ENCODE measurements at places on chromosomes 5 and 9.

- peak; percentile 84 for DNase-seq
Measured at GRCh38 chr5:73447530-73448462, 781 bp downstream of the FOXD1 start.

GRCh38 chr5:7869474-7870136 lies 657 bp downstream of the MTRR start:
- DNase-seq, result no peak

GRCh38 chr5:52895075-52895474 lies 94.1 kb upstream of the ITGA2 start:
- DNase-seq, result no peak

DNA sequence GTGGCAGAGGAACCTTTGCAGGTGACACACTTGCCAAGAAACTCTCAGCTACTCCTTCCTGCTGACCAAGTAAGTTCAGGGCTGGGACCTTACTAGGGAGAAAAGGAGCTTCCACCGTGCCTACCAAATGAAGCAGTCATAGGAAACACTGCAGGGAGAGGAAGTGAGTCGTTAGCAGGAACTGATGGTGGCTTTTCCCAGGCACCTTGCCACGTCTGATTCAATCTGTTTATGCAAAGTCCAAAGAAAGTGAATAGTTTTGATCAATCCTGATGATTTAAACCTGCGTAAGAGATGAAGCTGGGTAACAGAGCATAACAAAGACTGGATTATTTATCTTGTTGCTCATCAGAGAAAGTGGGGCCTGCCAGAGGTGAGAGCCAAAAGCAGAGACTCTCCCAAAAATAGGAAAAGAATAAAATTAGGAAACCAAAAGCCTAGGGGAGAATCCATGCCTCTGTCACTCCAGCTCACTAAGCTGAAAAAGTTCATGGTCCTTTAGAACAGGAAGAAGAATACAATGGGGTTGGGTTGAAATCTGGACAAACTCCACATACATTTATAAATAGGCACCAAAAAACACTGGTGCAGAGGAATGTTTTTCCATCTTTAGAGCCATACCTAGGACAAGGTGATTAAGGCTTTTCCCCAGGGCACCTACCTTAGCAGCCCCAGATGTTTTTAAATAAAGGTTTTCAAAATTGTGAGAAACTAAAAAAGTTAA lies 9.3 kb upstream of the PFDN1 start:
- peak; percentile 97 for DNase-seq

- DNase-seq, result peak; percentile 45
Measured at GRCh38 chr5:7850395-7851239, at the start of gene CFAP90. Gene CFAP90 (minus strand): TSS chr5:7851133. CDS start chr5:7851021, 112 bp downstream.

DNA sequence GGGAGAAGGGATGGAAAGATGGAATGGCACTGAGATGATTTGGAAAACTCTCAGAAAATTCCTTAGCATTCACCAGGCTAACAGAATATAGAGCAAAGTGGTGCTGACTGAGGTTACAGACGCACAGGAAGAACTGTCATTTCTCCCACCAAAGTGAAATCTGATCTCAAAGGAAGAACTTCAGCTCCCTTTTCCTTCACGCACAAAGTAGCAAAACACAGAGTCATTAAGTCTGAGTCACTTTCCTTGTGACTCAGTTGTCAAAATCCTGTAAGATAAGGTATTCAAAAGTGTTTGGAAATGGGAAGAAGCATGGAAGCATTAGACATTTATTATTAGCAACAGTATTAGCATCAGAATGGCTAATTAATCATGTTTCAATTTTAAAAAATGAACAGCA lies 11.7 kb downstream of the MPDZ start:
- peak; percentile 93 for DNase-seq

GRCh38 chr5:66993448-66993847 lies 203.2 kb downstream of the CD180 start:
- DNase-seq, result no peak

- no peak for DNase-seq
Measured at GRCh38 chr9:113909421-113909820, 33.3 kb downstream of the ZNF618 start.

GRCh38 chr5:57445006-57445704 lies 37.5 kb downstream of the ACTBL2 start:
- DNase-seq, result no peak

DNA sequence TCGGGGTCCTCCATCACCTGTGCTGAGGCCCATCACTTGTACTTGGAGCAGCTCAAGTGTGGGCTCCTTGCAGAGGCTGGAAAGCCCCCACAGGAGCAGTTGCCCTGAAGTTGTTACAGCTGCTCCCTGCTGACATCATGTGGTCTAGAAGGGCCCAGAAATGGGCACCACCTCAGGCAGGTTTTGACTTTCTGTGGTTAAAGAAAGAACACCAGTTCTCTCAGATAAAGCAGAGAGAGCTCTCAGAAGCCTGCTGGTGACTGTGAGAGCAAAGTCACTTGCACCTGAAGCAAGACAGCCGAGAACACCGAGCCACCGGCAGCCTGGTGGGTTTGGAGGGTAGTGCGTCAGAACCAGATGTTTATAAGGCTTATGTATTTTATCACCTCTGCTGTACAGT lies 70.4 kb downstream of the MVB12B start:
- DNase-seq, result no peak

- no peak for DNase-seq
Measured at GRCh38 chr9:126123927-126124326, 202.7 kb upstream of the MVB12B start.

- DNase-seq, result no peak
Measured at GRCh38 chr5:57774439-57774838, 291.8 kb upstream of the ACTBL2 start.

GRCh38 chr5:40291338-40291737 lies 388.4 kb upstream of the PTGER4 start:
- DNase-seq, result peak; percentile 59

DNA sequence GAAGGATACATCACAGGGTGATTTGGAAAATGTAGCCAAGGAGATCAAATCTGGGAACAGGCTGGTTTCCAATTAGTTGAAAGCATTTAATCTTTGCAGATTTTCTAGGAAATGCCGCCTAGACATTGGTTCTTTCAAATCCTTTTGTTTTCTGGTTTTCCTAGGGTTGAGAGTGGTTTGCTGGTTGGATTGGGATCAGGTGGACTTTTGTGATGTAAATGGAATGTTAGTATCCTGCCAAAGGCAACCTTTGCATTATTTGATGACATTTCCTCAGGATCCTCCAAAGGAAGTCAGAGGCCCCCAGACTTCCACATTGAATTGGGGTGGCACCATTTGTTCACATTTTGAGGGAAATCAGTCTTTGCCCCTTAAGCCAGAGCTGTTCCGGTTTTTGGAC lies 245.5 kb upstream of the RPS23 start:
- DNase-seq, result no peak

- no peak for DNase-seq
Measured at GRCh38 chr9:124022201-124023121, 10.9 kb downstream of the LHX2 start.

DNA sequence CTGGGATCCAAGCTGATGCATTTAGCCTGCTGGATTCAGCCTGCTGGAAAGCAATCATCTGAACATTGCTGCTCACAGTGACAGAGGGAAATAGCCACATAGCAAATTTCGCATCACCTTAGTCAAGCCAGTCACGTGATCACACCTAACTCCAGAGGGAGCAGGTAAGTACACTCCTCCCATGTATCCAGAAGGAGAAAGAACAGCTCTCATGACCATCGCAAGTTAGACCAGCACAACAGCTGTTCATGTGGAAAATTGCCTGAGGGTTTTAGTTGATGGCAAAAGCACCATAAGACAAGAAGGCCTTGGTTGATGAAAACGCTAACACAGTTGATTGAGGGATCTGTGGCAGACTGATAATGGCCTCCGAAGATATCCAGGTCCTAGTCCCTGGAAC lies 34.2 kb upstream of the MYO10 start:
- DNase-seq, result no peak

- no peak for DNase-seq
Measured at GRCh38 chr9:78320875-78321496, 24.1 kb downstream of the PSAT1 start.

- DNase-seq, result no peak
Measured at GRCh38 chr5:572398-573019, 39.6 kb upstream of the CEP72 start.

DNA sequence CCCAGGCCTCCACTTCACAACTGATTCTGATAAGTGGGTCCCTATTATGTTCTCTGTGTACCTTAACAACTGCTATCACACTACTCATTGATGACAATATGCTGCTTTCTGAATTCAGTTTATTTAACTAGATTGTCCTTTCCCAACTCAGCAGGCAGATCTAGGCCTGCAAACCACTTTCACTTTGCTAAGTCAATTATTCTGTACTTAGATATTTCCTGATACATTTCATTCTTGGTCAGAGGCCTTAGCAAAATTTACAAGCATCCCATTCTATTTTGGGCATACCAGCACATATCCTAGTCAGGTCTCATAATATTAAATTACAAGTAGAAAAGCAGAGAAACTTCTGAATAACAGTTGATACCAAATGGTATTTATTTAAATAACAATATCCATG lies 235.7 kb upstream of the HAPLN1 start:
- peak; percentile 32 for DNase-seq

- DNase-seq, result no peak
Measured at GRCh38 chr9:73855206-73855605, 641.9 kb upstream of the RORB start.

DNA sequence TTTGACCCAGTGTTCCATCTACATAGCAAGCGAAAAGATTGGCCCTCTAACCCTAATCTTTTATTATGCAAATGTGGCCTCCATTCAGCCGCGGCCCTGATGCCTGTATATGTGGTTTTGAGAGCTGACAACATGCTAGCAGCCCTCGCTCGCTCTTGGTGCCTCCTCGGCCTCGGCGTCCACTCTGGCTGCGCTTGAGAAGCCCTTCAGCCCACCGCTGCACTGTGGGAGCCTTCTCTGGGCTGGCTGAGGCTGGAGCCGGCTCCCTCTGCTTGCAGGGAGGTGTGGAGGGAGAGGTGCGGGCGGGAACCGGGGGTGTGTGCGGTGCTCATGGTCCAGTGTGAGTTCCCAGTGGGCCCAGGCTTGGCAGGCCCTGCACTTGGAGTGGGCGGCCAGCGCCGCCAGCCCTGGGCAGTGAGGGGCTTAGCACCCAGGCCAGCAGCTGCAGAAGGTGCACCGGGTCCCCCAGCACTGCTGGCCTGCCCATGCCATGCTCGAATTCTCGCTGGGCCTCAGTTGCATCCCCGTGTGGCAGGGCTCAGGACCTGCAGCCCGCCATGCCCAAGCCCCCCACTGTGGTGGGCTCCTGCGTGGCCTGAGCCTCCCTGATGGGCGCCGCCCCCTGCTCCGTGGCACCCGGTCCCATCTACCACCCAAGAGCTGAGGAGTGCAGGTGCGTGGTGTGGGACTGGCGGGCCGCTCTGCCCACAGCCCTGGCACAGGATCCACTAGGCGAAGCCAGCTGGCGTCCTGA lies 757.5 kb upstream of the CTNND2 start:
- no peak for DNase-seq

DNA sequence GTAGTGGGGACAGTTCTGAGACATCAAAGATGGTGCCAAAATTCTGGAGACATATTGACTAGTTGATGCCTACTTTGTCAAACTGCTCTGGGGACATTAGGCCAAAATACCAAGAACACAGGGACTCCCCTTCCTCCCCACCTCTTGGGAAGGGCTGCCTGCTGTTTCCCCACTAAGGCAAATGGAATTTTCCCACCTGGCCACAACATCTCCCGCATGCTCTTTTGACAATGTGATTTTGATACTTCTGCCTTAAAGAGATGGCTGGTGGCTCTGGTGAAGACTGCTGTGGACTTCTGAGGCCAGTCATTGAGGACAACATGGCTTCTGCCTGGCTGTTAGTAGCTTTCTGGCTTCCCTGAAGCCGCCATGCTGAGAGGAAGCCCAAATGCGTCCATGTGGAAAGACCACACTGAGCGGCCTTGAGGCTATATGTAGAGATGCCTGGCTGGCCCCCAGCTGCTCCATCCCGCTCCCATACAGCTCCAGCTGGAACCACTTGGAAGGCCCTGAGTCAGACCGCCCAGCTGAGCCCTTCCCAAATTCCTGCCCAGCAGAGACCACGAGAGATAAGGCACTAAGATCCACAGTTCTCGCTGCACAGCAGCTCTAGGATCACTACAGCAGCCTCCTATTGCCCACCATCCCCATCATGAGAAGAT lies 226.7 kb downstream of the SYK start:
- DNase-seq, result no peak

GRCh38 chr9:21317956-21318923 lies 13.1 kb upstream of the IFNA5 start:
- peak; percentile 48 for DNase-seq

GRCh38 chr5:89016741-89017303 lies 133.8 kb upstream of the MEF2C start:
- no peak for DNase-seq

DNA sequence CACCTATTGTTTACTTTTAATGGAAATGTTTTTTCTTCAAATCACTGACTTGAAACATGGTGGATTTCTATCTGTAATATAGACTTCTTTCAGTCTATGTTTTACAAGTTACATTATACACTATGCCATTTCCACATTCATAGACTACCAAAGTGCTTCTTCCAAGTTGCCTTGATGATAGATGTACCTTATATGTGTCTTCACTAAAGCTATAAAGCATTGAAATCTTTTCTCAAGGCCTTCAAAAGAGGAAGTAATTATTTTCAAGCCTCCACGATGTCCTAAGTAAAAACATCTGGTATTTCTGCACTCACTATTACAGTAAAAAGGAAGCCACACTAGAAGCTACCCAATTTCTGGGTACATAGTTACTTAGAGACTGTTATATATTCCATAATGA lies 113.3 kb downstream of the FGF10 start:
- DNase-seq, result no peak

DNA sequence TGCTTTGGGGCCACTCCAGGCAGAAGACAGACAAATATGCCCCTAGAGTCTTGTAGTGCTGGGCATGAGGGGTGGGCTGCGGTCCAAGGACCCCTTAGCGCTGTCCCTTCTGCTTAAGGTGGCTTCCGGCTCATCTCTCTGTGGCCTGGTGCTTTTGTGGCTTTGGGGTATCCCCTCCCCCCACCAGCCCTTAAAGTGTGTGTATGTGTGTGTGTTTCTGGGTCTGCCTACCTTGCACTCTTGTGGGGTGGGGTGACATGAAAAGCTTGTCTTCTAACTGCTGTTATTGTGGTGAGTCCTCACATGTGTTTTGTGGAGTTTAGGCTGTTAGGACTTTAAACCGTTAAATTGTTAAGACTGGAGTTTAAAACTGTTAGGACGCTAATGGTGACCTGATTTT lies 23.6 kb downstream of the MARCHF6 start:
- DNase-seq, result no peak

DNA sequence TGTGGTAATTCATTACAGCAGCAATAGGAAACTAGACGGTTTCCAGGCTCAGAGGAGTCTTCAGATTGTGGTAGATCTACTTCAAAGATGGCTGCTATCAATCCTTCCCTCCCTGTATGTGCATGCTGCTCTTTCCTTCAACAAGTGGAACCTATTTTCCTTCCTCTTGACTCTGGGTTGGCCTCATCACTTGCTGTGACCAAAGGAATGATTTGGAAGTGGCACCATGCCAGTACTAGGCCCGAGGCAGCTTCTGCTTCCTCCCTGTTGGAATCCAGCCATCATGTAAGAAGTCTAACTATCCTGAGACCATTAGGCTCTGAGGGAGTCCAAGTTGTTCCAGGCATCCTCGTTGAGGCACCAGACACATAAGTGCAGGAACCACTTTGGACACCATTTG lies 46.5 kb upstream of the MCTP1 start:
- no peak for DNase-seq
